HepG2 (cell line): ENCODE measurements at places on chromosomes 1 and 21. TPM values are rescaled to one million over a fixed set of nuclear protein-coding genes. Genes with fewer than 3 reads are reported as not detected.

Gene MCOLN3
- polyA plus RNA-seq, result 0.03 and 0.04 TPM in 2 replicates

Gene DDX59
- 11.5 and 12.1 TPM in 2 replicates for polyA plus RNA-seq

Gene LIN28A
- polyA plus RNA-seq, result 0.01 TPM in 1 of 2 replicates, not detected in the other

Gene KMO
- polyA plus RNA-seq, result 0.01 TPM in 2 replicates

DNA sequence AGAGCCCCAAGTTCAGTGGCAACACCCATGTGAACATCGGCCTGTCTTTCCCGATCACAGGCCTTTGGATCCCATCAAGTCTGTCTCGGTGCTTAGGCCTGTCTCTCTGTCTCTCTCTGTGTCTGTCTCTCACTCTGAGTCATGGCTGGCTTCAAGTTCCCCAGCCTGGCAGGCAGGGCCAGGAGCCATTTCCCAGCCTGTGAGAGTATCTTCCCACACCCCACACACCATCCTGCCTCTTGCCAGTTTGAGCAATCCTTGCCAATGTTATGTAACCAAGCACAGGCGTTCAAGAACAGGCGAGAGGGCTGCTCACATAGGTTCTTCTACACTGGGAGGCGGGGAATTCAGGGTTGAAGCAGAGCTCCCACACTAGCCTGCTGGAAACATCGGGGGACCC lies 70.0 kb upstream of the TMEM51 start:
- H3K36me3 ChIP-seq, result no peaks in the 10 kb centered on the region
- no peak for DNase-seq
- no peak overlapping the region for H3K4me3 ChIP-seq
- no peak overlapping the region for H3K27ac ChIP-seq

GRCh38 chr1:204602111-204602579 lies 83.4 kb downstream of the LRRN2 start:
- H3K36me3 ChIP-seq, result no peaks in the 10 kb centered on the region
- no peak overlapping the region for H3K4me3 ChIP-seq
- H3K4me1 ChIP-seq, result 0 out of 2 replicates have a peak, but pooled peaks cover 5% of the 10 kb centered on the region
- no peak for DNase-seq

DNA sequence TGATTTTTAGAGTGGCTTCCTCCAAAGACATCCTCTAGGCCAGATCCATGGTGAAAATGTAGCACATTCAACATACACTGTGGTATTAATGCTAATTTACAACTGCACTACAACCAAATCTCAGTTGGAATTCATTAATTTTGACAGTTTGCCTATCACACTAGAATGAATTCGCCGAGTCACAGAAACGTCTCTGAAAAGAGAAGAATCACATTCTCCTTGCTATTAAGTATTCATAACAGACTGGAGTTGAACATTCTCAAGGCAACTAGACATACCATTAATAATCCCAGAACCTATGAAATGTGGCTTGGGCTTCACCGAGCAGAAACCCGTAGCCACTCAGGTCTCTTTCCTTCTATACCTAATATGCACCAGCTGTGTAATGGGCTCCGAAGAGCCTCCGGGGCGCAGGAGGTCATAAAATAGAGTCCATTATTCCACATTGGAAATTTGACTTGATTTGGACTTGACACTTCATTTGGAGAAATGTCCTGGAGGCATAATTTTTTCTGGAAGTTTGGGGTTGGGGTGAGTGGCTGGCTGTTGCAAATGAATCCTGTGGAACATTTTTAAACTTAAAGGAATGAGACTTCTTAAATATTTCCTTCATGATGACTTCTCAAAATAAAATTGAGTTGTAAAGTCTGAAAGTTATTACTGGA lies 117.1 kb downstream of the DSCAM start:
- H3K4me3 ChIP-seq, result no peak overlapping the region
- no peaks in the 10 kb centered on the region for H3K36me3 ChIP-seq
- no peaks in the 10 kb centered on the region for H3K27me3 ChIP-seq
- H3K27ac ChIP-seq, result no peak overlapping the region
- H3K4me1 ChIP-seq, result no peaks in the 10 kb centered on the region

- DNase-seq, result no peak
- H3K27ac ChIP-seq, result no peak overlapping the region
- no peaks in the 10 kb centered on the region for H3K4me1 ChIP-seq
Measured at GRCh38 chr21:16071761-16072160, 342.0 kb downstream of the USP25 start.
